ENCODE measurements at places on chromosomes 4 and X.

DNA sequence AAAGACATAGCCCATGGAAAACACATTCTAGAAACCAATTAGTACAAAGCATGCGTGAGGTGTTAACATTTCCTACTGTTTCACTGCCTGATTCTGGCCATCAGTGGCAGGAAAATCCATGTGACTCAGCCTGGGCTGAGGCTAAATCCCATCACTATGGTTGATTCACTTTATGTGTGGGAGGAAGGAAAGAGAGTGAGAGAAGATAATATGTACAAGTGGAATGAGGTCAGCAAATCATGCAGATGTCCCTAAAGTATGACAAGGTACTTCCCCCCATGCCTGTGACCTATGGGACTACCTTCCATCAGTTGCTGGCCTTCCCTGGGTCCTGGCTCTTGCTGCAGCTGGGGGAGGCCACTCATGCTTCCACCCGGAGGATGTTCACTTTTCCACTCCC is 64.2 kb upstream of the MAP3K15 start:
- no peak for DNase-seq

GRCh38 chr4:126213996-126214395 is 899.2 kb downstream of the FAT4 start:
- DNase-seq: no peak

DNA sequence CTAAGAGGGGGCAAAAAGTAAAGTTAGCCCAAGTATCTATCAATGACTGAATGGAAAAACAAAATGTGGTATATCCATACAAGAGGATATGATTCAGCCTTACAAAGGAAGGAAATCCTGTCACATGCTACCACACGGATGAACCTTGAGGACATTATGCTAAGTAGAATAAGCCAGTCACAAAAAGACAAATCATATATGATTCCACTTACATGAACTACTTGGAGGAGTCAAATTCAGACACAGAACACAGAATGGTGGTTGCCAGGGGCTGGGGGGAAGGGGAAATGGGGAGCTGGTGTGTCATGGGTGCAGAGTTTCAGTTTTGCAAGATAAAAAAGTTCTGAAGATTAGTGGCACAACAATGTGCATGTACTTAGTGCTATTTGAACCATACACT is 101.8 kb downstream of the SH3KBP1 start:
- no peak for DNase-seq

- DNase-seq: no peak
These were observed 248.7 kb downstream of the IL1RAPL1 start for GRCh38 chrX:28835991-28836390.

GRCh38 chr4:56215141-56215783 is 172.0 kb downstream of the AASDH start:
- no peak for DNase-seq

DNA sequence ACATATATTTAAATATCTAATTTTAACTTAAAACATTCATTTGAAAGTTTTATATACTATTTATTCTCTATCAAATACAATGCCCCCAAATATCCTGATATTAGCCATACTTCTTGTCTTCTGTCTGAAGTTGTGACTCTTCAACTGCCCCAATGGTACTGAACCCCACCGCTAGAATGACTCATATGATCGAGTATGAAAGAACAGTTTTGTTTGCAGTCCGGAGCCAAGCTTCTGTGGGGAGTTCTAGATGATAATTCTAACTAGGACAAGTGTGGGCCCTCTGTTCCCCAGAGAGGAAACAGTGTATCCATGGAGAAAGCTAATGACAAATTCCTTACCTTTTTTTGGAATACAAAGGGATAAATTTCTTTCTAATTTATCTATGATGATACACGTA is 24.7 kb upstream of the CT47A1 start:
- no peak for DNase-seq
